RCC 7860 (cell line): ENCODE measurements at places on chromosomes 12 and 14.

DNA sequence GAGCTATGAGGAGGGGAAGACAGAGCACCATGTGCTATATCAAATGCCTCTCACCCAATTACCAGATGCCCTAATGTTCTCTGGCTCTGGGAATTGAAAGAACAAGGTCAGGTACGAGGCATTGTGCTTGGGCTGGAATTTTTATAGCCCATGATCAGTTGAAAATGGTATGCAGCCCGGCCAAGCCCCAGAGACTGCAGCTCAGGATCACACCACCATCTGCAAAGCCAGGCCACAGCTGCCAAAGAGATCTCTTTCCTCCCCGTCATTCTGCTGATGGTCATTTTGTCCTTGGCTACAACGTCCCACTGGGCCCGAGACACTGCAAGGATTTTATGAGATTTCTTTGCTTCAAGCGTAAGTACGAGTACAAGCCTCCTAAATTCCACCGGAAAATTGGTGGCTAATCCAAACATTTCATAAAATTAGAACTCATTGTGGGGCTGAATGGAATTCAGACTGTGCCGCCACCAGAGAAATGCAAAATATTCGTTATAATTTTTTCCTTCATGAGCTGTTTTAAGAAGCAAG, 15.1 kb downstream of the NUAK1 start:
- no peak for DNase-seq

GRCh38 chr12:62296001-62296400, 35.8 kb downstream of the USP15 start:
- no peak for DNase-seq

GRCh38 chr14:102517392-102518062, 8.0 kb upstream of the ANKRD9 start:
- DNase-seq: no peak

DNA sequence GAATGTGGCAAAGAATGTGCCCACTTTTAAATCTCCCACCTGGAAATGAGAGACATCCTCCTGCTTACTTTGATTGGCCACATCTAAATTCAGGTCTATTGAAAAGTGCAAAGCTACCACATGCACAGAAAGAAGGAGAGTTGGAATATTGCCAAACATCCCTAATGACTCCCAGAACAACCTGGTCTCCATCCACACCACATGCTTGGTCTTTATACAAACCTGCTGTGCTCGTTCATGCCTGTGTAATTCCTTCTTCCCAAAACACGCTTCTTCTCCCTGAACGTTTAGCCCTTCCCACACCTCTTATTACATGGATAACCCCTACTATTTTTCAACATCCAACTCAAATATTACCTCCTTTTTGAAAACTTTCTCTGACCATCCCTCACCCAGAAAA, 66.2 kb upstream of the BCL2L14 start:
- DNase-seq: no peak

DNA sequence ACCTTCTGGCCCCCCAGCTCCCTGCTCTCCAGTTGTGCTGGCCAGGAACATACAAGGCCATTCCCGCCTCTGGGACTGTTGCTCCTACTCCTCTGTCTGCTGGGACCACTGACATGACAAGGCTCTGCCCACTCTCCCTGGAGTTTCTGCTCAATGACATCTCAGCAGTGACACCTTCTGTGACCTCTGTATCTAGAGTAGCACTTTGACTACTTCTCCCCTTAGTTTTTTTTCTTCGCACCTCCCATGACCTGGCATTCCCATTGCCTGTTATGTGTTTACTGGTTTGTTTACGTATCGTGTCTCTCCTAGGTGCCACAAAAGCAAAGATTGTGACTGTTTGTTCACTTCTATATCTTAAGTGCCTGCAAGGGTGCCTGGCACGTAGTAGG, 40.1 kb upstream of the TMEM263 start:
- DNase-seq: no peak

DNA sequence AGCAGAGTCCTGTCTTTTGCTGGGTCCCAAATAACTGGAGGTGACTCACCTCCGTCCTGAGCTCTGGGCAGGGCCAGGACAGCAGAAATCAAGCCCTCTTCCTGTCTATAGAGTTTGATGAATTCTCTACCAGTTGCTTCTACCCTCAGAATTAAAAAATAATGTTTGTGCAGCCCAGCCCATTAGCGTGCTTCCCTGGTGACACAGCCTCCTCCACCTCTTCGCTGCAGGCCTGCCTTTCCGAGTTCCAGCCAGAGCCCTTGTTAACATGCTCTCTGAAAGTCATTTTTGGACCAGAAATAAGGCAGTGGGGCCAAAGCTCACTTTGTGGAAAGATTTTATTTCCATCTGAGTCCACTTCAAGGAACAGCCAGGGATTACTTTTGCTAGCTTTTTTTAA, 94.0 kb downstream of the TBX5 start:
- DNase-seq: no peak

GRCh38 chr12:11879306-11879705, 191.4 kb upstream of the BCL2L14 start:
- peak; percentile 55 for DNase-seq

- no peak for DNase-seq
These were observed 20.8 kb downstream of the DYRK2 start for GRCh38 chr12:67669217-67669933.

DNA sequence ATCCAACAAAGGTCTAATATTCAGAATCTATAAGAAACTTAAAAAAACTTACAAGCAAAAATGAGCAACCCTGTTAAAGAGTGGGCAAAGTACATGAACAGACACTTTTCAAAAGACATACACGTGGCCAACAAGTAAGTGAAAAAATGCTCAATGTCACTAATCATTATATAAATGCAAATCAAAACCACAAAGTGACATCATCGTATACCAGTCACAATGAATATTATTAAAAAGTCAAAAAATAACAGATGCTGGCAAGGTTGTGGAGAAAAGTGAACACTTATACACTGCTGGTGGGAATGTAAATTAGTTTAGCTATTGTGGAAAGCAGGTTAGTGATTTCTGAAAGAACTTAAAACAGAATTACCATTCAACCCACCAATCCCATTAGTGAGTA, 199.1 kb downstream of the SNAPC1 start:
- no peak for DNase-seq

GRCh38 chr14:105495101-105495989, 4.3 kb downstream of the TEDC1 start:
- no peak for DNase-seq

DNA sequence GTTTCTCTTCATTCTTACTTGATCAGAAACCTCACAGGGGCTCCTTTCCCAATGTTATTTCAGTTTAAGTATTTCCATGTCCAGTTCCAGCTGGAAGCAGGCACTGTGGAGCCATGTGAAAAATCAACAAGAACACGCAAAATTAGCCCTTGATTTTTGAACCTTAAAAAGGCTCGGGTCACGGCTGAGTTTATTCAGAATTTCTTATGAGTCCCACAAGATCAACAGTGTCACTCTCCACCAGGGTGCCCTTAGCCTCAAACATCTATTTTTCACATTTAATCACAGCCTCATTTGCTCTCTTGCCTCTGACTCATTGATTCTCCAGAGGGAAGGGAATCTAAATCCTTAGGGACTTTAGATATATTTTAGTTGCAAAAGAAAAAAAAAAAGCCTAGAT, 157.7 kb upstream of the AVPR1A start:
- DNase-seq: no peak

- DNase-seq: no peak
These were observed 2.8 kb downstream of the PRMT8 start for GRCh38 chr12:3493859-3494176.

- no peak for DNase-seq
These were observed 915.6 kb upstream of the LRFN5 start for GRCh38 chr14:40691066-40691465.

GRCh38 chr12:115268451-115268850, 584.5 kb upstream of the TBX3 start:
- DNase-seq: no peak

GRCh38 chr14:23926543-23926942, 27.0 kb upstream of the DHRS4 start:
- no peak for DNase-seq

DNA sequence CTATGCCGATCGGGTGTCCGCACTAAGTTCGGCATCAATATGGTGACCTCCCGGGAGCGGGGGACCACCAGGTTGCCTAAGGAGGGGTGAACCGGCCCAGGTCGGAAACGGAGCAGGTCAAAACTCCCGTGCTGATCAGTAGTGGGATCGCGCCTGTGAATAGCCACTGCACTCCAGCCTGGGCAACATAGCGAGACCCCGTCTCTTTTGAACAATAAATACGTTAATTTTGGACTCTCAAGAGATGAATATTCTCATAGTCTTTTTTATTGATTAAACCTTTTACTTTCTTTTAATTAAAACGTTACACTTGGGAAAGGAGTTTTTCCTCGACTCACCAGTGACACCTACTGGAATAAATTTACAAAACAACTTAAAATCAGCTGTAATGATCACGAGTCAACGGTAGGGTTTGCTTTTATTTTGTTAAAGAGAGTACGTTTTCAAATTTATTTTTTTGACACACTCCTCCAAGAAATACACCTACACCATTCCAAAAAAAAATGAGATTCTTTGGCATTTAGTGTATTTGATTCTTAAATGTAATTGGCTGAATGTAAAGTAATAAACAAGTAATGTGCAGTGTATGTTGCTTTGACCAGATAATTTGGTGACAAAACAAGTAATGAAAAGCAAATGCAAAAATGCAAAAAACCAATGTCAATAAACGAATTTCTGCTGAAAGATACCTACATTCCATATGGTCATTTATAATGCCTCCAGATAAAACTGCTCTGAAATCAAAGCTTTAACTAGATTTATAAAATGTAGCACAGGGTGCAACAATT, 687 bp upstream of the RPS29 start:
- DNase-seq: peak; percentile 77

- no peak for DNase-seq
These were observed 17.6 kb upstream of the PLEKHH1 start for GRCh38 chr14:67515386-67516079.

DNA sequence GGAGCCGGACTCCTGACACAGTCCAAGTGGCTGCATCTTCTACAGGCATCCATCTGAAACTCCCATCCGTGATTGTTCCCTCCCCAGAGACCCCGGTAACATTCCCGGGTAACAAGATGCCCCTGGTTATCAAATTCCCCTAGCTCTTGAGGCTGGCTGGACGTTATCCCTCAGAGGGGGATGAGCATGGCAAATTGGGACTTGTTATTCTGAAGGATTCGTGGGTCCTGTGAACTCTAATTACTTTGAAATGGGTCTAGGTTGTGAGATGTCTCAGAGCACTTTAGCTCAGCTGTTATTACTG, 642 bp upstream of the PAN2 start:
- no peak for DNase-seq

DNA sequence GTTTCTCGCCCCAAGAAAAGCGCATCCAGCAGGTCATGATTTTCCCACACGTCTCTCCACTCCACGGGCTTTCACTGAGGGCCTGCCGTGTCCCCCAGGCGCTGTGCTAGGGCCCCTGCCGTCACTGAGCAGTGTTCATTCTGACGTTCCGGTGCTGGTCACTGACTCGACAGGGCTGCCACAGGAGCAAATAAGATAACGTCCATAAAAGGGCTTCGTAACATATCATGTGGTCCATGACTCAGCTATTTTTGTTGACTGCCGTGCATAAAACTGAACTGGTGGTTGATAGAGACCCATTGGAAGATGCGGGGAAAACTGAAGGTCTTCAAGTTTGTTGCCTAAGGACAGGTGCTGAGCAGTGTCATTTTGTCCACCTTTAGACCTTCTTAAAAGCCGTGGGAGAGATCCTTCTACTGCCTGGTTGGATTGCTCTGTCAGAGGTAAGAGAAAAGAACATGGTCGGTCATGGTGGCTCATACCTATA, 46.3 kb downstream of the ADGRD1 start:
- no peak for DNase-seq

GRCh38 chr12:51862947-51863346, 14.4 kb upstream of the FIGNL2 start:
- no peak for DNase-seq

GRCh38 chr14:99673305-99674063, 10.6 kb upstream of the CYP46A1 start:
- no peak for DNase-seq

GRCh38 chr12:4388032-4388431, 8.5 kb upstream of the FGF23 start:
- no peak for DNase-seq

- DNase-seq: no peak
These were observed 117.3 kb downstream of the GPR135 start for GRCh38 chr14:59347915-59348314.
